ENCODE measurements at places on chromosomes 11 and 22.
A peak's percentile ranks its signal among the peaks of the same experiment; 100 is the strongest.

GRCh38 chr22:44218071-44218470, 37.3 kb downstream of the PARVG start:
- DNase-seq: no peak

GRCh38 chr11:125250318-125251213, 86.0 kb downstream of the PKNOX2 start:
- no peak for DNase-seq

- peak; percentile 89 for DNase-seq
These were observed 6.4 kb upstream of the IFITM3 start for GRCh38 chr11:326842-327580.

- no peak for DNase-seq
These were observed 84.3 kb downstream of the GGT1 start for GRCh38 chr22:24687322-24687721.

DNA sequence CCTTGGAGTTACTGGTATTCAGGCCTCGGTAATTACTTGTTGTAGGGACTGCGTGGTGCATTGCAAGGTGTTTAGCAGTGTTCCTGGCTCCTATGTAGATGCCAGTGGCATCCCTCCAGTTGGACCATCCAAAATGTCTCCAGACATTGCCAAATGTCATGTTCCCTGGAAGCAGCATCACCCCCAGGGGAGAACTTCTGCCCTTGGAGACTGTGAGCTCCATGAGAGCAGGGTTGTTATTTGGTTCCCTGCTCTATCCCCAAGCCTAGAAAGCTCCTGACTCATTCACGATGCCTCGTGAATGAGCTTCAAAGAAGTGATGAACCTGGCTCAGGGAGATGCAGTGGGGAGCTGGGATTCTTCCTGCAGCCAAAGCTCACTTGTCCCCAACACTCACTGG, 4.8 kb upstream of the CD248 start:
- no peak for DNase-seq

- DNase-seq: no peak
These were observed at the start of gene PHLDA2 for GRCh38 chr11:2928605-2929530. TSS of gene PHLDA2 (minus strand) at chr11:2929420. CDS start at chr11:2929364, 56 bp downstream.

DNA sequence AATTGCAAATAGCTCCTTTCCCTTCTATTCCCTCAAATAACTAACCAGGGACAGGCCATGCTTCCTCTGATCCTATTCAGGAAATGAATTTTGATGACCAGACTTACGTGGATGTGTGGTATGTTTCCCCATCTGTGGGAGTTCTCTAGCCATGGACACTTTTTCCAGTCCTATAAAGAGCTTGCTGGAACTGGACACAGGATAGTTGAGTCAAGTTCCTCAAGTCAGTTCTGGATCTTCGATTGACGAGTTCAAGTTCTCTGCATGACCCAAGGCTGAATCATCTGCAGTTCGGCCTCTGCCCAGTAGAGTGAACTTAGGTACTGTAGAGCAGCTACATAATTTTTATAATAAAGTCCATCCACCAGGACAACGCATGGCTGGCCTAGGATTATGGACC, 52.7 kb upstream of the CCND1 start:
- no peak for DNase-seq

GRCh38 chr11:14119357-14119756, 156.8 kb downstream of the SPON1 start:
- DNase-seq: no peak

- no peak for DNase-seq
These were observed 377.0 kb upstream of the LRRC4C start for GRCh38 chr11:41836431-41836830.

DNA sequence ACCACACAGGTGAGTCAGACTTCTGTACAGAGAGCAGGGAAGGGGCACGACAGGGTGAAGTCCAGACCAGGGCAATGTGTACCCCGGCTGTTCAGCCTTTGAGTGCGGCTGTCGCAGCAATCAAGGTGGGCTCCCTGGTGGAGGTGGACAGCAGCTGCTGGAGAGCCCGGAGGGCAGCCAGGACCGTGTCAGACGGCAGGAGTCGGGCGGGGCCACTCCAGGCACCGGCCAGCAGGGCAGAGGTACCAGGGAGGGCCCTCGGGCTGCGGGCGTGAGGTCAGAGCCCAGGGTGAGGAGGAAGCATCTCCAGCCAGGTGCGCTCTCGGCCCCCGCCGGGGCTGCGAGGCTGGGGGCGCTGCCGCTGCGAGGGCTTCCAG, 802 bp upstream of the PIM3 start:
- DNase-seq: no peak

GRCh38 chr11:41866525-41866924, 407.1 kb upstream of the LRRC4C start:
- DNase-seq: no peak

DNA sequence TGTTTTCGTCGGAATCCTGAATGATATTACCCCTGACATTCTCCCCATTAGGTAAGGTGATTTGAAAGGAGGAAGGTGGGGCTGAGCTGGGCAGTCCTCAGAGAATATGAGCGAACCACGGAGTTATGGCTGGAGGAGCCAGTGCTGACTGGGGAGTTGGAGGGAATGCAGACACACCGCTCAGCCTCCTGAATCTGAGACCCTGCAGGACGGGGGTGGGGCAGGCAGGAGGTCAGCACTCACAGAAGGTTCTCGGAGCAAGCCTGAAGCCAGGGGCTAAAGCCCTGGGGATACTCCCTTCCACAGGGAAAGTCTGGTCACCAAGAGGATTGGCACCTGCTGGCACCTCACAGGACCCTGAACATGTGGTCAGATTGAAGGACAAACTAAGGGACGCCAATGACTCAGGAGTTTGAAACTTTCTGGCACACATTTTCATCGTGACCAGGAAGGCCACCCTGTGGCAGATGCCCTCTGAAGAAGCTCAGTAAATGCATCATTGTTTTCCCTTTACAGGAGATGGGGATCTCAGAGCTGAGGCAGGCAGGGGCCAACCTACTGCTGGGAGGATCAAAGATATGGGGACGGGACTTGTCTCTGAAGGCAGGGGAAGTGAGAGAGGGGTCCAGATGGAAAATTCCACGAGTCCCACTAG, 26.9 kb upstream of the FCHSD2 start:
- DNase-seq: no peak

- DNase-seq: no peak
These were observed 26.3 kb downstream of the CTR9 start for GRCh38 chr11:10777393-10777793.

DNA sequence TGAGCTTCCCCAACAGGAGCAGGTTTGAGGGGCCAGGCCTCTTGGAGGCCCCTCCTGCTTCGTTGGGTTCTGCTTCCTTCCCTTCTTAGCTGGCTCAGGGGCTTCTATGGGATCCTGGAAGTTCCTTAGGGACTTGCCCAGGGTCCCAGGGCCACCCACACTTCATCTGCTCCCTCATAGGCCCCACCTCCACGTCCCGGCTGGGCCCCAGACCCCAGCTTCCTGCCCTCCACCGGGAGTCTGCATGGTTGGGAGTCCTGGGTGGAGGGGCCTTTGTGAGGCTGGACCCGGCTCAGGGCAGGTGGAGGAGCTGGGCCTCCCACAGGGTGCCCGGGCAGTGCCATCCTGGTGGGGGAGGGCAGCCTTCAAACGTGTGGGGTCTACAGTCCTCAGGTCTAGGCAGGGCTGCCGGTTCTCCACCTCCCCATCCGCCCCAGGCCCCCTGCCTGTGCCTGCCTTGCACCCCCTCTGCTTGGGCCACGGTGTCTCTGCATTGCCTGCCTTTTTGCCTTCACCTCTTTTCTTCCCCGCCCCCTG, 11.6 kb downstream of the OTUB1 start:
- no peak for DNase-seq

DNA sequence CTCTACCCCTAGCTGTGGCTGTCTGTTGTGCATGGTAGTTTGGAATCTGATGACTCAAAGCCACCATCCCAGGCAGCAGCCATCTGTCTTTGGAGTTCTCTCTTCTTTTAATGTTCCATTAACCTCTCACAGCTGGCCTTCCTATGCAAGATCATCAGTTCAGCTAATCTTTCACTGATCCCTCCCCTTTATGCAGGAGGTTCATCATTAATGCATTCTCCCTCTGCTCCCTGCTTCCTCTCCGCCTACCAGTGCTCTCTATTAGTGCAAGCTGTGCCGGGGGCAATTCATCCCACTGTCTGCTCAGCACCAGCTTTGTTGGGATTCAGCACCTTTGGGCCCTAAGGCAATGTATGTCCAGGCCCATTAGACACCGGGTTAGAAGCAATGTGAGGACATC, 413.0 kb upstream of the LRRC4C start:
- no peak for DNase-seq

DNA sequence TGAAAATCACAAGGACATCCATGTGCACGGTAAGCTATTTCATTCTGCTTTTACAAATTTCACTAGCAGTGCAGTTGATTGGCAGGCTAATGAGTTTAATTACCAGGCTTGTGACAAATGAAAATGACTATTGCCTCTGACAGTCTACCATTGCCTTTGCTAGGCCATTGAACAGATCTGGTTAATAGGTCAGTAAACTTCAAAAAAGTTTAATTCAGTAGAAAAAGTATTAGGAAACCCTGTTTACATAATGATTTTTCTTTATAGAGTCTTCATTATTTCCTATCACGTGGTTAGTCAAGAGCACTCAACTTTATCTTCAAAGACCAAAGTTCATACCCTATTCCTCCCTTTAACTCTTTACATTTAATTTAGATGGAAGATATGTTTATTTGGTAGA, 77.0 kb downstream of the PRMT3 start:
- no peak for DNase-seq

DNA sequence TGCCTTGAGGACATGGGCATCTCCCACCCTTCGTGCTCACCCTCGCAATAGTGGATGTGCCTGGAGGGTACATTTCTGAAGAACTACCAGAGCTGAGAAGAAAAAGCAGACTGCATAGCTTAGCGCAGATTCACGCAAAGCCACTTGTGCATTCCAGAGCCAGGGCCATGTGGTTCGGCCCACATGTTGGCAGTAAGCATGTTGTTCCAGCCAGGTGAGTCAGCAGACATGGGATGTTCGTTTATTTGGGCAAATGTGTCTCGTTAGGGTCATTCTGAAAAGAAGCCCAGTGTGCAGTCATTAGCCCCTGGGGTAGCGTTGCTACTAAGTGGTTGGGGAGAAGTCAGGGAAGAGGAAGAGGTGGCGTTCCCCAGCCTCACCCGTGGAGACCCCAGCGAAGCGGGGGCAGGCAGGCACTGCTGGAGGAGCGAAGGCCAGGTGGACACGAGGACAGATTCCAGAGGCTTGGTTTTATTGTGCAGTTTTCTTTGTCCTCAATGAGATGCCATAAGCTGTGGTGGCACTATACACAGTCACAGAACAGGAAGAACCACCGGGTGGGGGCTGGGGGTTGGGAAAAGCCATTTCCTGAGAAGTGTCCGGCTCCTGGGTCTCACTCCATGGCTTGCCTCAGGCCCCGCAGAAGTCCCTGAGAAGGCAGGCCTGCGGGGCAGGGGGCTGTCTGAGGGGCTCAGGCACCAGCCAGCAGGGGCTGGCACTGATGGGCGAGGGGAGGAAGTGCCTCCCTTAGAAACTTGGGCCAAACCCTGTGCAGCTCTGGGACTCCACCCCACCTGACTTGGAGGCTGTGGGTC, 5.0 kb downstream of the THY1 start:
- DNase-seq: no peak

DNA sequence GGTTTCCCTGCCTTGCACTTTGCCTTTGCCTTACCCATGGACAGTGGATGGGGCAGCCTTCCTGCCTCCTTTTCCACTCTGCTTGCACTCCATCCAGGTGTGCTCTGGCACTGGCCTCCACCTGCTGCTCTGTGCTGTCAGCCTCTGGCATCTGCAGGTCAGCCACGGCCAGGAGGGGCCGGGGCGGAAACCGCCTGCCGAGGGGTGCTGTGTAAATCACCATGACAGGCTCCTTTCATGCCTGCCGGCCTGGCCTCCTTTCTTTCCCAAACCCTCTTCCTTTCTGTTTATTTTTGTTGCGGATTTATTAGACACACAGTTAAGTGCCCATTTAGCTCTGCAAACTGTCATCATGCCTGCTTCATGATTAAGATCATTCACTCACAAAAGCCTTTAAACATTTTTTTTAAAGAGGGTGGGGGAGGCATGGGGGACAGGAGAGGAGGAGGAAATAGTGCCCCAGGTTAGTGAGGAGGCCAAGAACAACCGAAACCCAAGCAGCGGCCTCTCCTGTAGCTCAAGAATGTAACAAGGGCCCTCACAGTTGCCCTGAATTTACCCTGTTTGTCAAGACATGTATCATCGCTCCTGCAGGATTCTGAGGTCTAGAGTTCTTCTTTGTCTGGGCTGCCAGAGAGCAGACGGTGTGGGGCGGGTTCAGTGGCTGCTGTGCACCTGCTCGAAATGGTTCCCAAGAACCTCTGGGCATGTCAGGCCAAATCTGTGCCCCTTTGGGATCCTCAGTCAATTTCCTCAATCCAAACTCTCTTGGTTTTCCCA, 83.3 kb downstream of the BARX2 start:
- DNase-seq: no peak

DNA sequence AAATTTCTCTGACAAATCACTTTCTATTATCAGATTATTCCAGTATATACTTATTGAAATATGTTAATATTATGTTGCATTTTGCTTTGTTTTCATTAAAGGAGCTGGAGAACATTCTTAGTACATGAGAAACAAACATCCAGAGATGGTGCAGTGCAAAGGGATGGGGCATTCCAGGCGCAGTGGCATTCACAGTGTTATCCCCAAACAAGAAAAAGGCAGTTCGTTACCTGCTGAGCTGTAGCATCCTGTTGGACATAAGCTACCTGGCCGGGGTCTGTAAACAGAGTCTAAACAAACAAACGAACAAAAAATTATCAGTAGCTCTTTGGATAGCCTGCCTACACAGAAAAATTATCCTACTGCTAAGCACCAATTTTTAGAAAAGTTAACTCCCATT, 47.4 kb downstream of the PRDM10 start:
- DNase-seq: no peak

- DNase-seq: no peak
These were observed 34.8 kb upstream of the PSMA1 start for GRCh38 chr11:14554959-14555358.

GRCh38 chr22:42937164-42937843, 77.6 kb downstream of the PACSIN2 start:
- DNase-seq: peak; percentile 74

GRCh38 chr22:21028277-21029251, 3.8 kb downstream of the SLC7A4 start:
- DNase-seq: no peak

DNA sequence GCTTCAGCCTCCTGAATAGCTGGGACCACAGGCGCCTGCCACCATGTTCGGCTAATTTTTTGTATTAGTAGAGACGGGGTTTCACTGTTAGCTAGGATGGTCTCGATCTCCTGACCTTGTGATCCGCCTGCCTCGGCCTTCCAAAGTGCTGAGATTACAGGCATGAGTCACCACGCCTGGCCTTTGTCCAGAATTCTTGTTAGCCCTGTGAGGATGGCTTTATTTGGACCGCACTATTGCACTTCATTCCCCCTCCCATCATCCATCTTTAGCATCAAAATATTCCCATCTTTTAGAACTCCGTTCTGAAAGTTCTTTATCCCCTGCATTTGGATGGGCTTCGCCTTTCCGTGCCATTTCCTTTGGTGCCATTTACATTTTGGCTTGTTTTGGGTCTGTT, 2.6 kb downstream of the SAMM50 start:
- no peak for DNase-seq

GRCh38 chr11:106828976-106829375, 189.3 kb downstream of the GUCY1A2 start:
- DNase-seq: no peak

- DNase-seq: no peak
These were observed 6.4 kb downstream of the MS4A15 start for GRCh38 chr11:60762851-60763691.

All from ureter (tissue), 1 donor.